Activated naive CD4-positive, alpha-beta T cell treated with anti-CD3 and anti-CD28 coated beads, Interleukin-2, amount 10 ng/mL, durations not matched to agents 7 days and 5 days (primary cell): ENCODE measurements at places on chromosomes 7 and 10.

DNA sequence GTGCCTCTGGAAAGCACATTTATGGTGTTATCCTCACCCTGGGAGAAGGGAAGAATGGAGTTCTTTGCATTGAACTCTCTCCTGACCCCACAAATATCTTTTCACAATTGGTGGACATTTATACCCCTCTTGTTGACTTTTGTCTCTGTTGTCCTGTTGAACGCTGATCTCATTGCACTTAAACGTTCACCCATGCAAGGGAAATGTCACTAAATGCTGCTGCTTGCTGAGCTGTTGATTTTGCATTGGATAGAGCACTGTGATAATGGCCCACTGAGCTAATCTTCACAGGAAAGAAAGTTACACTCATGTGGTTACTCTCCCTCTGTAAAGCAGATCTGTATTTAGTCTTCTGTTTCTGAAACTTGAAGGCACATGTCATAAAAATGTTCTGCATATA lies 133.4 kb downstream of the FZD1 start:
- no peak for DNase-seq

DNA sequence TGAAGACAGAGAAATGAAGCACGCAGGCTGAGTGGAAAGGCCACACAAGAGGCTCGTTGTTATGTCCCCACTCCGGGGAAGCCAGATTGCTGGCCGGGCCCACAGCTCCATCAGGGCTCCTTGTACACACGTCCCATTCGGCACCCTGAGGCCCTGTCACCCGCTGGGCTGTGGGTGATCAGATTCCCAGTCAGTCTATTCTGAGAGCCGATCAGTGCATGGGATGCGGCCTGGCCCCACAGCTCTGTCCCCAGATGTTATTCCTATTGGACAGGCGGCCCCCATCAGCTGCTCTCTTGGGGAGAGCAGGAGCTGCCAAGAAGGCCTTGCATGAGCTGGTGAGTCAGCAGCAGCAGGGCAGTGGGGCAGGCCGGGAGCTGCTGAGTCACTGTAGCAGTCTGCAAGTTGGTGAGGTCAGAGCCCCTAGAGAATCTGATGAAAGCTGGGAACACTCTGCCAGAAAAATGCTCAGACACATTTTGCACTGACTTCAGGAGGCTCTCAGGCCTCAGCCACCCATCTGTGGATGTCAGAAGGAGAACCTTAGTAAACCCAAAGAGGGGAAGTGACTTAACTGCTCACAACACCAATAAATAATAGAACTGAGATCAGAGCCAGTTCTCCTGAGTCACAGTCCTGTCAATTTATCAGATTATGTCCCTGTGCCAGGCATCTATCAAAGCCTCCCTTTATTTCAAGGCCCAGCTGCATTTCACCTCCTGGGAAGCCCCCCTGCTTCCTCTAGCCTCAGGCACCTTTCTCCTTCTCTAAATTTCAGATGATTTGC lies 9.4 kb upstream of the PSAP start:
- DNase-seq = no peak

- no peak for DNase-seq
These were observed 17.5 kb upstream of the PLAU start for GRCh38 chr10:73893426-73893825.

- no peak for DNase-seq
These were observed 240.2 kb upstream of the KMT2E start for GRCh38 chr7:104773796-104774195.
